ENCODE measurements at places on chromosomes 5 and 9.

- DNase-seq = no peak
Measured at GRCh38 chr9:111828193-111828592, 33.5 kb upstream of the SHOC1 start.

DNA sequence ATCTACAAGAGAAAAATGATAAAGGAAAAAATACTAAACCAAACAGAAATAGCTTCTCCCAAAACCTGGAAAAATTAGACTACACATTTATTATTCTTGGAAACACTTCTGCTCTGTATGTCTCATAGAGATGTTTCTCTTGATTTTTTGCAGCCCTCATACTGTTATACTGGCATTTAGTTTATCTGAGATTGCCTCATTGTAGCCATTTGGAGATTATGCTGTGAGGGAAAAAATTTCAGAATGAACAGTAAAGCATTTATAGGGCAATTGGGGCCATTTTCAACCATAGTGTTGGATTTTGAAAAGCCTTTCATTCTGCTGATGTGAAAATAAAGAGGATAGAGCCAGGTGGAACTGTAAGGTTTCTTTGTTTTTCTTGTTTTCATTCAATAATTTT is 441.8 kb upstream of the RIOK2 start:
- DNase-seq = no peak

DNA sequence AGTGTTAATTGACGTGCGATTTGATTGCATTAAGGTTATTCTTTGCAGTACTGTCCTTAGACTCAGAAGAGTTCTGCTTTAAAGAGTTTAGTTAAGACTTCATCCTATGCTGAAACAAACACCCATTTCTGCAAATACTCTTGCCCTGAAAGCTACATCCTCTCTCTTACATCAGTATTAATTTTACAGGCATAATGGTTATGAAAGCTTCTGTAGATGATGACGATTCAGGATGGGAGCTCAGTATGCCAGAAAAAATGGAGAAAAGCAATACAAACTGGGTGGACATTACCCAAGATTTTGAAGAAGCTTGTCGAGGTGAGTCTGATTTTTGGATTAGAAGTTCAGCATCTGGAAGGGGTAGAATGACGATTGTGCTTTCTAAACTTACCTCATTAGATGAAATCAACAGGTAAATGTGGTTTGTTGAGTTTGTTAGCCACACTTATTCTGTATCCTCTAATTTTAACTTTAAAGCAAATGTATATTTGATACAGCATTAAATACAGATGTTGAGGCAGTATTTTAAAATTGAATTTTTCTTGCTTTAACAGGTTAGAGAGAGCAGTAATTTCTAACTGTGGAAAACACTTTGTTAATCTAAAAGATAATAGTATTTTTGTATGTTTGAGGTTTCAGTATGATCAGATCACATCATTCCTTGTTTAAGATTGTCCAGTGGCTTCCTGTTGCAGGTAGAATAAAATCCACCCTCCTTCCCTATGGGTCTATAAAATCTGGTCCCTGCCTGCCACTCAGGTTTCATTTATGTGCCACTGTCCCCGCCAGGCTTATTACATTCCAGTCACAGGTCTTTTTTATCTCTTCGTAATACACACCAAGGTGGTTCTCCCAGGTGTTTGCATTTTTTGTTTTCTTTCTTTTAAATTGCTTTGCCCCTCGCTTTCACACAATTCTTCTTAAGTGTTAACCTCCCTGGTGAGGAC is 1.3 kb downstream of the NAA35 start:
- DNase-seq = no peak

GRCh38 chr5:38189081-38189504 is 69.3 kb upstream of the EGFLAM start:
- peak; percentile 39 for DNase-seq

DNA sequence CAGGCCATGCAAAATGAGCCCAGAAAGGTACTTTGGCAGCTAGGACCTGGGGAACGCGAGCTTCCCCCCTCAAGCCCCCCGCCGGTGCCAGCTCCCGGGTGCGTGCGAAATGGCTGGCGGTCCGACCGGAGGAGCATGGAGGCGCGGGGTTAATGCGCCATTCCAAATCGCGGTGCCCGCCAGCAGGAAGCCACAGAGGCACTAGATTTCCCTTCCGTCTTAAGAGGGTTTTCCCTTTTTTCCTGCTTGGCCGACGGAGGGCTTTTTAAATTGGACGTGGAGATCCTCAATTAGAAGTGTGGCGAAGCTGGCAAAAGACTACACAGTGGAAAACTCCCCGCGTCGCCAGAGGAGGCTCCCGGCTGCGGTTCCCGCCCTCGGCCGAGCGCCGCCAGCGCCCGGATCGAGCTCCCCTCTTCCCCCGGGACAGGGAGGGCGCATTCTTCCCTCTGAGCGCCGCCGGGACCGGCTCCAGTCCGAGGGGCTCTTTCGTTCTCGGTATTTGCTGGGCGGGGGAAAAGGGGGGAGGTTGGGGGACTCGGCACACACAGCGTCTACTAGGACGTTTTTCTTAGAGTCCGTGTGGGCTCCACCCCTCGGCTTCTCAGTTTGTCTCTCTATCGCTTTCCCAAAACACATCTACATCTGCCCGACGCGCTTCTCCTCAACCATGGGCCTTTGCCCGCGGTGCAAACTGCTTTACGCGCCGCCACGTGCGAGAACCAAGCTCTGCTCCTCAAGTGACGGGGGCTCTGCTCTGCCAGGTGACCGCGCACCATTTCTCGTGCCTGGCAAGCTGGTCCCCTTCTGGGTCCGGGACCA is 3.0 kb downstream of the GDNF start:
- DNase-seq = no peak

DNA sequence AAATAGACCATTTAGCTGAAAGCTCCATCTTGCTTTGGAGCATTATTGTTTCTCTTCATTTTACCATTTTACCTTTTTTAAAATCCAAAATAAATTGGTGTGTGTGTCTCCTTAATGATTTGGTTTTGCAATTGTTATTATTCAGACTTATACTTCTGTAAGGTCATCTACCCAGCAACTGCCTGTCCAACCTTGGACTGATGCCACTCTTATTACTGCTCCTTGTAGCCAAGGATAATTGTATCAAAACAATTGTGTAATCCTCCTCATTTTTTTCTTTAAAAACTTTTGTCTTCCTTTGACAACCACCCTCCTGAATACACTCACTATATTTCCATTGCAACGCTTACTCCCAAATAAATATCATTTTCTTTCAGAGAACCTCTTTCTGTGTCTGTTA is 30.3 kb upstream of the HMGCR start:
- DNase-seq = no peak

- DNase-seq = no peak
Measured at GRCh38 chr9:18317896-18318295, 156.1 kb upstream of the ADAMTSL1 start.

GRCh38 chr5:154829181-154829588 is 21.2 kb downstream of the FAXDC2 start:
- no peak for DNase-seq

Data from Caco-2 (cell line).